ENCODE measurements at places on chromosomes 4 and X.

DNA sequence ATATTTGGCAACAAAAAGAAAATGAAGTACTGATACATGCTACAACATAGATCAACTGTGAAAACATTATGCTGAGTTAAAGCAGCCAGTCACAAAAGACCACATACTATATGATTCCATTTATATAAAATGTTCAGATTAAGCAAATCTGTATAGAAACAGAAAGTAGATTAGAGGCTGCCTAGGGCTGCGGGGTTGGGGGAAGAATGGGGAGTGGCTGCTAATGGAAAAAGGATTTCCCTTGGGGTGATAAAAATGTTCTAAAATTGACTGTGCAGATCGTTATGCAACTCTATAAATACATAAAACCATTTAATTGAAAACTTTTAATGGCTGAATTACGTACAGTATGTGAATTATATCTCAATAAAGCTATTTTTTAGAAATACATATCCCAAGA lies 46.8 kb downstream of the NEK1 start:
- no peak for DNase-seq

- DNase-seq = no peak
Observed at GRCh38 chr4:61380865-61381264, 180.7 kb downstream of the ADGRL3 start.

- no peak for DNase-seq
Observed at GRCh38 chr4:83258461-83258860, 26.1 kb downstream of the COQ2 start.

- DNase-seq = no peak
Observed at GRCh38 chrX:68998716-68999115, 166.5 kb downstream of the PJA1 start.

GRCh38 chrX:124256629-124257380 lies 75.7 kb upstream of the TEX13D start:
- DNase-seq = no peak

GRCh38 chrX:71181558-71181909 lies 36.9 kb downstream of the NLGN3 start:
- no peak for DNase-seq

GRCh38 chr4:62513306-62513705 lies 1313.2 kb downstream of the ADGRL3 start:
- DNase-seq = no peak

DNA sequence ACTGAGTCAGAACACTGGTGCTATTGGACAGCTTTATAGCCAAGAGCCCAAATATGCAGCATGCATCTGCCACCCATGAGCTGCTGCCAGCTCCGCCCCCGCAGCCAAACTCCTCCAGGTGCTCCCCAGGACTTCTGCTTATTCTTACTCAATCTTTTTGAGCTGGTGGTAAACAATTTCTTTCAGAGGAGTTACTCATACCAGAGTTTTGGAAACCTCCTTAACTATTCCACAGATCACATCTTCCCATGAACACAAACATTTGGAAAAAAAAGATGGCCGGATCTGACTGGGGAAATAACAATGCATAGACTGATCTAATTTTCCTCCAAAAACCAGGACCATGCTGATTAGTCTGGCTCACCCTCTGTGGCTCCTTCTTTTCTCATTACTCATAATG lies 399.9 kb downstream of the GPM6A start:
- DNase-seq = no peak
